NCI-H524 (cell line): ENCODE measurements at places on chromosomes 2 and 18.

DNA sequence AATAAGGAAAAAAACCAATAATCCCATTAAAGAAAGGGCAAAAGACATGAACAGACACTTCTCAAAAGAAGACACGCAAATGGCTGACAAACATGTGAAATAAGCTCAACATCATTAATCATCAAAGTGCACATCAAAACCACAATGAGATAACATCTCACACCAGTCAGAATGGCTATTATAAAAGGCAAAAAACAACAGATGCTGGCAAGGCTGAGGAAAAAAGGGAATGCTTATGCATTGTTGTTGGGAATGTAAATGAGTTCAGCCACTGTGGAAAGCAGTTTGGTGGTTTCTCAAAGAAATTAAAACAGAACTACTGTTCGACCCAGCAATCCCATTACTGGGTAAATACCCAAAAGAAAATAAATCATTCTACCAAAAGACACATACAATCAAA, 285.6 kb downstream of the NR4A2 start:
- DNase-seq = no peak

DNA sequence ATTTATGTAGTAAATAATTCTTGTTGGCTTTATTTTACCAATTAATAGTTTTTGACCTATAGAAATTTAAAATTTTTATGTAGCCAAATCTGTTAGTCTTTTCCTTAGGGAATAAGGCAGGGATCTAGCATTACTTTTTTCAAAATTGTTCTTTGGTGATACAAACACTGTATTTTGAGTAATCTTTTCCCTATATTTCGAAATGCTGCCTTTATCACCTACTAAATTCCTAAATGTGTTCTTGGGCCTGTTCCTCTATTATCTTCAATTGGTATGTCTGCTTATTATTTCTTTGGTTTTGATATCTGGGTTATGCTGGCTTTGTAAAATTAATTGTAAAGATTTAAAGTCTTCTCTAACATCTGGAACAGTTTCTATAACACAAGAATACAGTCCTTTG, 87.5 kb downstream of the DYSF start:
- DNase-seq = no peak

DNA sequence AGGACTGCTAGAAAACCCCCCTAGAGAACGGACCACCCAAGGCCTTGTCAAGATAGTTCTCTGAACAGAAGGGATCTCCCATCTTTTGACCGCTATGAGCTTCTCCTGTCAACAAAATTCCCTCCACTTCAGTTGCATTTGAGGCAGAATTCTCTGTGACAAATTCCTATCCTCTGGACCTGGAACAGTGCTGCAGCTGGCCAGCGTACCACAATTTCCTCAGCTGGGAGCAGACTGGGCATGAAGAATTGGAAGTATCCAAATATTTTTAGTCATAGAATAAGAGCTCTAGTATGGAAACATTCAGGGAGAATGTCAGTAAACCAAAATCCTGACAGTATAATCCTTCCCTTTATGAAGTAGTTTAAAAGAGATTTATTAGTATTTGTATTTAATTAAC, 147.1 kb upstream of the BOD1L2 start:
- DNase-seq = no peak

GRCh38 chr18:22241921-22242361, 72.6 kb downstream of the GATA6 start:
- DNase-seq = no peak

DNA sequence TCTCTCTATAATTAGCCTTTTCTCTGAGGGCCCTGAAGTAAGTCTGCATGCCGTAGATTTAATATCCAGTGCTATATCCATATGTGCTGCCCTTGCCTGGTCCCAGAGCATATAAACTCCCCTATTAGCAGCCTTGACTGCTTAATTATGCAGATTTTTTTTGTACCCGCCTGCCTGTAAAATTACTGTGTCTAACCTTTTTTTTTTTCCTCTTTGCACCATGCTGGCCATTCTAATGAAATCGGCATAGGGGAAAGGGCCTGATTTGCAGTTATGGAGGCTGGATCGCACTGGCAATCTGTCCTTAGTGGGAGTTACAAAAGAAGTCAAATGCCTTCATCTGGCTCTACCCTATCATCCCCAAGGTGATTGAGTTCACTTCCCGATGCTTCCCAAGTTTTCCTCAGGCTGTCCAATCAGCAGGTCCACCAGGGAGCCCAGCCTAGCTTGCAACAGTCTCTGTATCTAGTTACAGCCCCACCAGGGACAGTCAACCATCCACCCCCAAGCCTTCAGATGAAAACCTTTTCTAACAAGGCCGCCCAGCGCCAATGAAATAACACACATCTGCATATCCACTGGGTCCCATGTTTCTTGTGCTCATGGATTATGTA, 239.0 kb downstream of the ZNF521 start:
- DNase-seq = no peak

GRCh38 chr2:128291844-128292598, 26.6 kb downstream of the HS6ST1 start:
- no peak for DNase-seq

DNA sequence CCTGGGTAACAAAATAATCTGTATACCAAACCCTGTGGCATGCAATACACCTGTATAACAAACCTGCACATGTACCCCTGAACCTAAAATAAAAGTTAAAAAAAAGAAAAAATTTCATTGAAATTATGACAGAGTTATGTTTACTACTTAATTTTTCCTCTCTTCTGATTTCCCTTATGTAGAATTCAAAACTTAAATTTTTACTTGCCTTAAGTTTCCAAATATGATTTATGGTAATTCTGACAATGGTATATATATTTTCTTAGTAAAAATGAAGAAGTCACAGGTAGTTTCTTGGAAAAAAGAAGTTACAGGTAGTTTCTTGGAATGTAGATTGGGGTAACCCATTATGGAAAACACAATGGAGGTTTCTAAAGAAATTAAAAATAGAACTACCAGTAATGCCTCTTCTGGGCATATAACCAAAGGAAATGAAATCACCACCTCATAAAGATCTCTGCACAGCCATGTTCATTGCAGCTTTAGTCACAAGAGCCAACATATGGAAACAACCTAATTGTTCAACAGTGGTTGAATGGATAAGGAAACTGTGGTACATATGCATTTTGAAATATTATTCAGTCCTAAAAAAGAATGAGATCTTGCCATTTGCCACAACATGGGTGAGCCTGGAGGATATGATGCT, 164.9 kb downstream of the BABAM2 start:
- DNase-seq = no peak

DNA sequence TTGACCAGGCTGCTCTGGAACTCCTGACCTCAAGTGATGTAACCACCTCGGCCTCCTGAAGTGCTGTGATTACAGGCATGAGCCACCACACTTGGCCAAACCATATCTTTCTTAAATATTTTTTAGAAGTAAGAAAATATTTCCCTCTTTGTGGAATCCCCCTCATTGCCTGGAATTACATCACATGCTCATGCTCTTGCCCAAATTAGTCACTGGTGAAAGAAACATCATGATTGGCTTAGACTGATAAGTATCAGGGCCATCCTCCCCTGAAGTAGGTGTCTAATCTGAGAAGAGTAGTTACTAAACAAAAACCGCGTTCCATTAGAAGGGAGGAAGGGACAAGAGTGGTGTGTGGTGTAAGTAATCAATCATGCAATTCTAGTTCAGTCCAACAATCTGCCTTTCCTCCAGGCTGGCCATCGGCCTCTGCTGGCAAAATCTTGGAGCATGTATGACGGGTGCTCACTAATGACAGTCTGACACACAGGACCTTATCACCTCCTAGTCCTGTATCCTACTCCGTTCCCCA, 52.3 kb upstream of the SCG2 start:
- DNase-seq = no peak

DNA sequence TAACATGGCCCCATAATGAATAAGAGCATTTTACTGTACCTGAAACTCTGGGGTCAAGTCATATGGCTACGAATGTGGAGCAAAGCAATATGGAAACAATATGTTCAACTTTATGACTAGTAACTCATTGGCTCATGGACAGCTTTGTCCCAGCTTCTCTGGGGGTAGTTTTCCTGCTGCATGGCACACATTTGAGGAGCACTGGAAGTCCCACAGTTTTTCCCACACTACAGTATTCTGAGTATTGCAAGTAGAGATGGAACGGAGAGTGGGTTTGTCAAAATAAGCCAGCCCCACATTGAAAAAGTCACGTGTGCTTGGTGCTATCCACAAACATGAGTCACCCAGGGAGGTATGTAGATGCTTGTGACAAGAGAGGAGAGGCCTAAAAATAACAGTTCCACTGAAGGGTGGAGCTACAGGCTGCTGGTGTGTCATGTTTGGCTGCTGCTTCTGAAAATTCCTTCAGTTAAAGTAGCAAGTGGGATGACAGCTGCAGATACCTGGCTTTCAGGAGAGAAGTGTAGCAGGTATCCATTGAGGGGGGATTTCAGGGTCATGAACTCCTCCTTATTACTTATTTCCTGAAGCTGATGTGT, 48.2 kb upstream of the CTAGE1 start:
- no peak for DNase-seq

- no peak for DNase-seq
Observed at GRCh38 chr2:211248841-211249240, 692.4 kb downstream of the CPS1 start.

DNA sequence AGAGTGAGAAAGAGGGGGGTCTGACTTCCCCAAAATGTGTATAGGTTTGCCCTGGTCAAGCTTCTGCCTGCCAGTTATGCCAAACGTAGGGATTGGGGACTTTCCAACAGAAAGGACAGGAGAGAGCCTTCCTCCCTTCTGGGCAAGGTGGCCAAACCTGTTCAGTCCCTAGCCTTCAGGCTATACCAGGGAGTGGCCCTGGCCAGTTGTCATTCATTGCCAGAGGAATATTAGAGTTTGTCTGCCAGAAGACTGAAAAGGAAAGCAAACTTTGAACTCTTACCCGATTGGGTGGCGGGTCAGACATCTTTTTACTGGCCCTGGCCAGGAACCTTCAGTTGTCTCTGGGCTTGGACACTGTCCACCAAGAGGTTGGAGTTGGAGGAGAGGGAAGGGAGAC, 22.1 kb downstream of the RAB3GAP1 start:
- no peak for DNase-seq

DNA sequence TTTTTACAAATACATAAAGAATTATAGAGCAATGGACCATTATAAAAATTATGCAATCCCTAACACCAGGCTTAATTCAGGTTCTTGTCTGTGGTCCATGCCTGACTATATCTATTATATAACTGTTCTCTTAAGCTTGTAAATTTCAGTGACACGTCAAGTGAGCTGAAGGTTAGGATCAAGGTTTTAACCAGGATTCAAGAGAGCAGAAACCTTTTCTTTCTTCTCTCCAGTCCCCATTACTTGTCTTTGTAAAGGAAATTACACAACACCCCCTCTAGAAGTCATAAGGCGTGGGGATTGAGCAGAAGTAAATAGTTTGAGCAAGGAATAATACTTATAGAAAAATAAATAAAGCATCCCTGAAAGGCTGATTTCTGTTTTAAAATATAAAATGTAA, 122.0 kb downstream of the ZNF521 start:
- DNase-seq = peak; percentile 31

GRCh38 chr2:215961981-215962380, 51.4 kb downstream of the MREG start:
- DNase-seq = no peak

DNA sequence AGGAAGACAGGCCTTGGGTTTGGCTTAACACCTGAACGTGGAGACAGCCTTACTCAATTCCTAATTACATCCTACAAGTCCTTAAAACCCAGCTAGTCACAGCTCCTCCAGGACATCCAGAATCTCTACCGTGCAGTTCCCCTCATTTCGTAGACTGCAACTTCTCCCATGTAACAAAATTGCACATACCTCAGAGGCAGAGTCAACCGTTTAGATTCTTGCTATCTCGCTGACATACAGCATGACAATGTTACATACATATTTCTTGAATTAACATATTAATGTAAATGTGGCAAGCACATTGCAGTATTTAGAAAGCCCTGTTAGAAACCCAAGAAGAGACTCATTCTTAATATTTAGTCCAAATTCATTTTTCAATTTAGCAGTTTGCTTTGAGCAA, 358.7 kb downstream of the SETBP1 start:
- DNase-seq = no peak

- peak; percentile 70 for DNase-seq
Observed at GRCh38 chr18:34707670-34708069, 2.4 kb upstream of the DTNA start.

DNA sequence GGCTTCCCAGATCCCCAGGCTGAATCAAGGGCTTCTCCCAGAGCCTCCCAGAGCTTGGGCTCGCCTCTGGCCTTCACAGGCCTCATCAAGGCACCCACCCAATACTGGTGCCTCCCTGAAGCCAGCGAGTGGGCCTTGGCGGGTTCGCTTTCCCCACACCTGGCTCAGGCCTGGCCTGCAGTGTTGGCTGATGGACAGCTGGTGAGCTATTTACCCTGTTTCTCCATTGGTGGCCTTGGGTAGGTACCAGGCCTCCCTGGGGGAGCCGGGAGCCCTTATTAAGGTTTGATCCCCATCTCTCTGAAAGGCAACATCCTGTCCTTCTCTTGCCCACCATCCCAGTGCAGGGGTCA, 18.2 kb upstream of the DUSP2 start:
- DNase-seq = no peak

DNA sequence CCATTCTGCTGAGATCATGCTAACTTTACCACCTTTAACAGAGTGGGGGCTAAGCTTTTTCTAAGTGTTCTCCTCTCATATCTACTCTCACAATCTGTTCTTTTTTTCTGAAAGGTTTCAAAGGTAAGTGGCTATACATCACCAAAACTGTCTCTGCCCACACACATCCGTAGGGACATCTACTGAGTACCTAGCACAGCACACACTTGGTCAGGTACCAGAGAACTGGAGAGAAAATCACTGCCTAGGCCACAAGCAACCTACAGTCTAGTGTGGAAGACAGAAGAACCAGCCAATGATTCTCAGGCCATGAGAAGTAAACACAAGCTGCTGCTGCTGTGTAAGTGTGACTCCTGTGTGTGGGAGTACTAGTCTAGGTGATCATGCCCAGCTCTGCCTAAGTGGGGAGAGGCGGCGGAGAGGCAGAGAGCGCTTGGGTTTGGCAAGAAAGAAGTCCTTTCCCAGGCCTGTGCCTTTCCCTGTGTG, 176.1 kb upstream of the ZFP36L2 start:
- DNase-seq = no peak

DNA sequence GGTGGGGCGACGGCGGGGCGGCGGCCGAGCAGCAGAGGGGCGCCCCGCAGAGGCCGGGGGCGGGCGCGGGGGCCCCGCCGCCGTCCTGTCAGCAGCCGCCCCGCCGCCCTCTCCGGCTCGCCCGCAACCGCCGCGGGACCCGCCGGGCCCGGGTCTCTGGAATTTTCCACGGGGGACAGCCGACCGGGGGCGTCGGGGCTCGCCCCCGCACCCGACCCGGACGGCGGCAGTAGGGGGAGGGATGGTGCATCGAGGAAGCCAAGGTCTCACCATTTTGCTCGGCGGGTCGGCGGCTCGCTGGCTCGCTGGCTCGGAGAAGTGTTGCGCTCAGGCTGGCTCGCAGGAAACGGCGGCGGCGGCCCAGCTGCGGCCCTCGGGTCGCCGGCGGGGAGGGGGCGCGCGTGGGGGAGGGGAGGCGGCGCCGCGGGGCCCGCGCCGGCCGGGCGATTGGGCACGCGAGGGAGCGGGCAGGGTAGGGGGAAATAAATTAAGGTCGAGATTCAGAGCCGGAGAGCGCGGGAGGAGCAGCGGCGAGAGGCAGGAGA, 405 bp downstream of the PPP3R1 start:
- no peak for DNase-seq
